ENCODE measurements at places on chromosomes 12 and 14. TPM values are rescaled to one million over a fixed set of nuclear protein-coding genes. Genes with fewer than 3 reads are reported as not detected.

DNA sequence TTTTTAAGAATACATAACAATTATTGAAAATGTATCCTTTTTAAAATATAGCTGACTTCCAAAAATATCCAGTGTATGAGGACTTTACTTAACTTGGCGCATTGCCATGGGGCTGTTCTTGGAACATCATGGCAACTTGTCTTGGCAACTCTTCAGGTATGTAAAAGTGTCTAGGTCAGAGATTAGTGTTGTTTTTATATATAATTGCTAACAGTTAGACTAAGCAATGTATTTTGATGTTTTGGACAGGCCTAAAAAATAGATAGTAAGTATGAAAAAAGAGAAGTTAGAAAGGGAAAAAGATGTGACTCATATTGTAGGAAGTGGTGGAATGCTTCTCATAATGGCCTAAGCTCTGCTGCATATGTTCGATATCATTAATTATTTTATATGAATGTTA, 70.9 kb downstream of the MON2 start:
- no peaks in the 10 kb centered on the region for H3K4me1 ChIP-seq
- no peak for DNase-seq
- H3K4me3 ChIP-seq = no peak overlapping the region

- H3K36me3 ChIP-seq = no peaks in the 10 kb centered on the region
- H3K27me3 ChIP-seq = no peaks in the 10 kb centered on the region
- H3K27ac ChIP-seq = no peak overlapping the region
- H3K4me3 ChIP-seq = no peak overlapping the region
- DNase-seq = peak; percentile 7
Measured at GRCh38 chr14:104892531-104893434, 27.7 kb downstream of the CEP170B start.

- DNase-seq = no peak
Measured at GRCh38 chr12:132593938-132594358, 16.4 kb downstream of the LRCOL1 start.

Gene TAMALIN
- 139 TPM for total RNA-seq

Gene CCDC177
- not detected for total RNA-seq

Data from B cell (primary cell).